ENCODE measurements at places on chromosomes 7 and 10.

GRCh38 chr7:151454932-151455530 is 15.1 kb upstream of the CRYGN start:
- no peak for DNase-seq

- no peak for DNase-seq
These were observed 319.2 kb downstream of the PARD3 start for GRCh38 chr10:34495938-34496337.

- no peak for DNase-seq
These were observed 5.5 kb downstream of the USP6NL start for GRCh38 chr10:11605807-11606408.

DNA sequence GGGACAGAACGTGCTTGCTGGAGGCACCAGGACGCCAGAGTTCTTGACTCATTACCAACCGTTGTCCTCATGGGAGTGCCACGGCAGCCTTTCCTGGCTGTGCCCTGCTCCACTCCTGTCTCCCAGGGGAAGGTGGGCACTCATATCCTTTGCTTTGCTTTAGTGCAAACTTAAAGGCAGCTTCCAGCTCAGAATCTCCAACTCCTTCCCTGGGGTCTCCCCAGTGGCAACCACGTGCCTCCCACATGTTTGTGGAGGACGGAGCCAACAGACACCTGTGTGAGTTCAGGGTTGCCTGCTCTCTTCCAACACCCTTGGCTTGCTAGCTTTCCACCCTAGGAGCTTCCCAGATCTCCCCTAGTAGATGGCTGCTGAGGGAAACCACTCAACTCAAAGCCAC is 52.0 kb upstream of the HMX3 start:
- no peak for DNase-seq

DNA sequence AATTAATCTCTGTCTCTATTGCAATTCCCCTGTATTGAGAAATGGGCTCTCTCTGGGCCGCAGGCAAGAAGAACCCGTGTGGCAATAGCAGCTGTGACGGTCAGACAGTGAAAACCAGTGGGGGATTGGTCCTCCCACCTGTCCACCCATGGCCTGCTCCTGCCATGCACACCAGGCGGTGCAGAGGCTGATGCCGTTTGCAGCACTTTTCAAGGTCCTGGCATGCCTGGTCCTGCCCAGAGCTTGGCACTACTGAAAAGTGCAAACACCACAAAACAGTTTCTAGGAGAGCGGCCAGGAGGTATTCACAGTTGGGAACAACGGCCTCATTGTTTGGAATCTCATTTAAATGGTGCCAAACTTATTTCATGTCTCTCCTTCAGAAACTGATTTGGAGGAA is 41.5 kb downstream of the PSPH start:
- DNase-seq, result no peak

- no peak for DNase-seq
These were observed 909.7 kb upstream of the AUTS2 start for GRCh38 chr7:68688416-68689086.

DNA sequence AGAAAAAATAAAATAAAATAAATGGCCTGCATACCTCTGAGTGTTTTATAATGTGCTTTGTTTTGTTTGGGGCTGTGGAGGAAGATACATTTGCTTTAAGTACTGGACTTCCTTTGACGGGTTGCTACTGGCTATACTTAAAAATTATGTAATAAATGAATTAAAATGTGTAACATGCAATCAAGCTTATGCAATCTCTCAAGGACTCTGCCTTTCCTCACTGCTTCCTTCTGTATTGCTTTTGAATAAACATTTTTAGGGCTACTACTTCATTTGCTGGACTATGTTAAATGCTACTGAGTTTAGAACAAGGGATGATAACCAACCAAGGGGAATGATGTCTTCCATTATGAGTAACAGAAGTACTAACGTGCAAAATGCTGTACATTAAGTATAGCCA is 91.6 kb downstream of the ETV1 start:
- no peak for DNase-seq

- no peak for DNase-seq
These were observed 29.8 kb upstream of the CDC14C start for GRCh38 chr7:48894574-48894973.

DNA sequence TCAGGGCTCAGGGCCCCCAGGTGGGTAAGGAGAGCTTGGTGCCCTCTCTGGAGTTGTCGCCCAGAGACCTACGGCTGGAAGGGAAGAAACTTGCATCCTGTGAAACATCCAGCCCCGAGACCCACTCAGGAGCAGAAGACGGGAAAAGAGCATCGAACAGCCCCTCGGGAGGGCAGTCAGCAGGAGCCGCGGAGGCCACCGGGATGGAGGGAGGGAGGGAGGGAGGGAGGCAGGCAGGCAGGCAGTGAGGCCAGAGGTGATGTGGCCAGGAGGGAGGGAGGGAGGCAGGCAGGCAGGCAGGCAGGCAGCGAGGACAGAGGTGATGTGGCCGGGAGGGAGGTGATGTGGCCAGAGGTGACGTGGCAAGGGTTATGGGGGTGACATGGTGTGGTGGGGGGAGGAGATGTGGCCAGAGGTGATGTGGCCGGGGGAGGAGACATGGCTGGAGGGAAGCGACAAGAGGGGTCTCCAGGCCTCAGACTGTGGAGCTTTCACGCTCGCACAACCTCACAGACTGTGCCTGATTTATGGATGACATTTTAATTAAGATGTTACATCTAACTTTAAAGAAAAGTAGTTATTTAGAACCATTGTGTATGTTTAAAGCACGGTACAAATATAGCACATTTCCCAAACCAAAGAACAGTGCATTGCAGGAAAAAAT is 141.1 kb downstream of the DIP2C start:
- no peak for DNase-seq

- no peak for DNase-seq
These were observed 34.9 kb downstream of the ASAH2 start for GRCh38 chr10:50216418-50216817.

- DNase-seq, result no peak
These were observed 86.4 kb upstream of the DGKB start for GRCh38 chr7:14988941-14989340.

- DNase-seq, result peak; percentile 71
These were observed 243.2 kb upstream of the TMEM229A start for GRCh38 chr7:124276005-124276622.

DNA sequence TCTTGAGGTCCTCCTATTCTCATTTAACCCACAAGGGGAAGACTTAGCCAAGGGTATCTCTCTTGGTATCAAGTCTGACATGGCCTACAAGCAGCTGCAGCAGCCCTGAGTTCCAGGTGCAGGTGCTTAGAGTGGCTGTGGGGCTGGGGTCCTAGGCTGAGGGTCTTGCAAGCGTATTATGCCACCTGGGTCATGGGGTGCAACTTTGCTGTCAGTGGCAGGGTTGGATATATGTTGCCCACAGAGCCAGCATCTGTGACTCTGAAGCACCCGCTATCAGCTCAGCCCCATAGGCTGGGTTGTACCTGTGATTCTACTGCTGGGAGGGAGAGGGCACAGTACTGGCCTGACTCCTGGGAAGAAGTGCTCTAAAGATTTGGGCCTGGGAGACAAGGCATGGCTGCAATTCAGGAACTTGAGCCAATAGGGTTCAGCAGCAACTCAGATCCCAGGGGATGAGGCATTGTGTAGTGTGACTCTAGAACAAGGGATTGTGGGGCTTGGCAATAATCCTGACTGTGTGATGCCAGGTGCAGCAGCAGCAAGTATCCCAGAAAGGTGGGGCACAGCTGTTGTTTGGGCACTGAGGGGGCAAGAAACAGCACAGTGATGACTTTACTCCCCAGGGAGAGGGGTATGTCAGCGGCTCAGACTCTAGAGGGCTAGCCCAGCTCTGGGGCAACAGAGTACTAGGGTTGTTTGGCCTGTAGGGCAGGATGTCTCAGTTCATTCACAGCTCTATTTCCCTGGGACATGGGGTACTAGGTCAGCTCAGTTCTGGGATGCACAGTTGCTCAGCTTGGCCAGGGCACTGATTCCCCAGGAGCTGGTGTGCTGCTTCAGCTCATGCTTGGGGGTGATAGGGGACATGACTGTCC is 41.4 kb downstream of the NEURL1 start:
- DNase-seq, result no peak

- DNase-seq, result peak; percentile 45
These were observed 1.0 kb upstream of the NRP1 start for GRCh38 chr10:33335551-33335800.

DNA sequence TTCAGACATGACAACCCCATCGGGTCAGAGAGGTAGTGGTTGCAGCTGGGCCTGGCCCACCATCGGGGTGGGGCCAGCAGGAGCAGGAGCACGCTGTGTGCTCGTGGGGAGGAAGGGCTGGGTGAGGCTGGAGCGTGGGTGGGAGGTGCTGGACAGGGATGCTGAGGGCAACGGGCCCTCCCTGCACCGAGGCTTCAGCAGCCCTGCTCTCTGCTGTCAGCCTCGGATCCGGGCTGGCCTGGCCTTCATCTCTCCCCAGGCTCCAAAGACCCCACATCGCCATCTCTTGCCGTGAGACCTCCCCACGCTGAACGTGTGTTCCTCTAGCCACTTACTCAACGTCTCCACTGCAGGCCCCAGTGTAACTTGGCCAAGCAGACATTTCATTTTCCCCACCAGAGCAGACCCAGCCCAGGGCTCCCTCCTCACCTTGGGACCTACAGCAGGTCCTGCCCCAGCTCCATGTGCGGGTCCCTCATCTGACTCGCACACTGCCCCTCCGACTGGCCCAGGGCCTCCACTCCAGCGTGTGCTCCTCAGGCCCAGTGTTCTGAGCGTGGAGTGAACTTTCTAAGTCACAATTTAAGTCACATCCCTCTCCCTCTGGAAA is 462.4 kb downstream of the DNAJB6 start:
- no peak for DNase-seq

DNA sequence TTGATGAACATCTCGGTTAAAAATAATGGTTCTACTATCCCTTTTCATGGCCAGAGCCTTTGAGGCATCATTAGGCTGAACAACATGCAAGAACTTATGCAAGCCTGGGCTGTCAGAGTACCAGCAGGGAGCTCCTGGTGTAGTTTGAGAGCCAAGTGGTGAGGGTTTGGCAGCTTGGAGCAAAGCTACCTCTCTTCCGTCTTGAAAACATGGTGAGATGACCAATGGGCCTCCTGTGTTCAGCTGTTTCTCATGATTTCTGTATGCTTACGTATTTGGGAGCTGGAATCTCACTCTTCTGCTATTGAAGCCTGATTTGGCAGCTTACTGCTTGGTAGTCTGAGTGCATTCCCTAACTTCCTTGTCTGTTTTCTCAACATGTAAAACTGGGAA is 150.4 kb downstream of the CXCL12 start:
- DNase-seq, result no peak

DNA sequence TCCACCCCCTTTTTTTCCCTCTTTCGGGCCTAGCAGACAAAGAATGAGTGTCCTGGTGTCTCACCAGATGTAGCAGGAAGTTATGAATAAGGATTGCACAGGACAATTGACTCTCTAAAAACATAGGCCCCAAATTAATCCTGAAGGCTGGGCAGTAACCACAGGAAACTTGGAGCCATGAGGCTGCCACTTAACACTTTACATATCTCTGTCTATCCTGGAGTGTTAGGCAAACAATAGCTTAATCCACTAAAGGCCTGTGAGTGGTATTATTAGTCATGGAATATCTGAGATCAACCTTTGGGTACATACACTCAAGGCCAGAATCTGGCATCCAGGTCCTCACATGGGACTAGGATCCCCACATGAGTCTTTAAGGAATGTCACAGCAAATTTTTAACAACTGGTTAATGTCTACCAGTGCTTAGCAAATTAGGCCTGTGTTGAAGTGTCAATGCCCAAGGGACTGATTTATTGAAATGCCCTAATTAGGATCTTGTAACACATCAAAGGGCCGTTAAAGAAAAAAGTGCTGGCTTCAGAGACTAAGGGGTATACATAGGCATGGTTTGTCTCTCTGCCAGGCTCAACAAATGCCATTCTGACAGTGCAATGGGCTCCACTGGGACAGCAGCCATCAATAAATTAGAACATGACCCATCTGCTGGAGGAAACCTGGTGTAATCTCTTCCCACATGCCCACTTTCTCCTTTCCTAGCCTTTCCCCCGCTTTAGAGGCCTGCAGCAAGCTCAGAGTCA is 196.7 kb upstream of the TBX20 start:
- no peak for DNase-seq

GRCh38 chr7:105934572-105935185 is 28.4 kb upstream of the CDHR3 start:
- peak; percentile 63 for DNase-seq

DNA sequence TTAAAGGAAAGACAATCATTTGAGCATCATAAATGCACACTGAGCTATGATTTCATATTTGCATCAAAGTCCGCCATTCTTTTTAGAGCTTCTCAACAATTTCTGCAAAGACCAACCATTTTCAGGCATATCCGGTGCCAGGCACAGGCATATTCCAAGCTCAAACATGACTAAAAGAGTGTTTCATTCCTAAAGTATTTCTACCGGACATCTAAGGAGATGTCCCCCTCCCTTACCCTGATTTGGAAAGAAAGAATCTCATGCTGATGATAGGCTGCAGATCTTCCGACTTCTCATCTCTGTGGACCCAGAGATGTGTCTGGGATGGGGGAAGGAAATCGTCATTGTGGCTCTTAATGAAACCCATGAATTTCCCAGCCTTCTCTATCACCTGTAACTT is 600.5 kb upstream of the MGMT start:
- DNase-seq, result no peak

- DNase-seq, result no peak
These were observed 8.6 kb downstream of the CAMK2G start for GRCh38 chr10:73865459-73866442.

- no peak for DNase-seq
These were observed 191.2 kb downstream of the PLXDC2 start for GRCh38 chr10:20007426-20007825.

DNA sequence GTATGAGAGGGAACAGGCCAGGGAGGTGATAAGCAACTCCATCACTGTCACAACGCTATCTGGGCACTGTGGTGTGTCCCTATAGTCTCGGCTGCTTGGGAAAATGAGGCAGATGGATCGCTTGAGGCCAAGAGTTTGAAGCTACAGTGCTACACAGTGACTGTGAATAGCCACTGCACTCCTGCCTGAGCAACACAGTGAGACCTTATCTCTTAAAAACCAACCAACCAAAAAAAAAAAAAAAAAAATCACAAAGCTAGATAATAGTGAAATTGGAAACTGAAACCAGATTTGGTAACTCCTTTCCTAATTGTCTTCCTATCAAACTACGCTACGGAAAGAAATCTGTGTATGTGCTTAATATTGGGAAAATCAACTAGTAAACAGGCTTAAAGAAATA is 14.1 kb downstream of the MICU1 start:
- DNase-seq, result no peak

GRCh38 chr10:97499561-97500296 is 1.0 kb downstream of the UBTD1 start:
- peak; percentile 52 for DNase-seq

- peak; percentile 7 for DNase-seq
These were observed 13.5 kb downstream of the NEUROD6 start for GRCh38 chr7:31327071-31327470.

GRCh38 chr10:58776568-58777318 is 264.1 kb downstream of the BICC1 start:
- DNase-seq, result no peak

- no peak for DNase-seq
These were observed 157.4 kb downstream of the SKIDA1 start for GRCh38 chr10:21368022-21368582.

DNA sequence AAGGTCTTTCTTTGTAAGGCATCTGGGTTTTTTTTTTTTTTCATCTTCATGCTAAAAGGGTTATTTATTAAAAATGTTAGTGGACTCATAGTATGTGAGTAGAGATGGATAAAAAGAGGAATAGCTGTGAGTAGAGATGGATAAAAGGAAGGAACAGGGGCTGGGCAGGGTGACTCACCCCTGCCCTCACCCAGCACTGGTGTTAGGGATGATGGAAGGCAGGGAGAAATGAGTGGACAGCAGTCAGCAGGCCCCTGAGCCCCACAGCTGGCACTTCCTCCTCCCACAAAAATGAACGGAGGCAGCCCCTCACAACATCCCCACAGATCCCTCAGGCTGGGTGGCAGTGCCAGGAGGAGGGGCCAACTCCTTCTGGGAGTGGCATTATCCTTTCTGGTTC is 39.3 kb downstream of the ANTXRL start:
- DNase-seq, result no peak

Data from ACHN (cell line).